Tibial nerve (tissue), 4 donors: ENCODE measurements at places on chromosomes 5 and 9. TPM values are rescaled to one million over a fixed set of nuclear protein-coding genes. Genes with fewer than 3 reads are reported as not detected.

RARS1 gene
- total RNA-seq: 54.9 TPM

HINT1 gene
- total RNA-seq: 130 TPM

DNAJC25 gene
- 9.9 TPM for total RNA-seq

MCC gene
- 87.9 TPM for total RNA-seq

DNA sequence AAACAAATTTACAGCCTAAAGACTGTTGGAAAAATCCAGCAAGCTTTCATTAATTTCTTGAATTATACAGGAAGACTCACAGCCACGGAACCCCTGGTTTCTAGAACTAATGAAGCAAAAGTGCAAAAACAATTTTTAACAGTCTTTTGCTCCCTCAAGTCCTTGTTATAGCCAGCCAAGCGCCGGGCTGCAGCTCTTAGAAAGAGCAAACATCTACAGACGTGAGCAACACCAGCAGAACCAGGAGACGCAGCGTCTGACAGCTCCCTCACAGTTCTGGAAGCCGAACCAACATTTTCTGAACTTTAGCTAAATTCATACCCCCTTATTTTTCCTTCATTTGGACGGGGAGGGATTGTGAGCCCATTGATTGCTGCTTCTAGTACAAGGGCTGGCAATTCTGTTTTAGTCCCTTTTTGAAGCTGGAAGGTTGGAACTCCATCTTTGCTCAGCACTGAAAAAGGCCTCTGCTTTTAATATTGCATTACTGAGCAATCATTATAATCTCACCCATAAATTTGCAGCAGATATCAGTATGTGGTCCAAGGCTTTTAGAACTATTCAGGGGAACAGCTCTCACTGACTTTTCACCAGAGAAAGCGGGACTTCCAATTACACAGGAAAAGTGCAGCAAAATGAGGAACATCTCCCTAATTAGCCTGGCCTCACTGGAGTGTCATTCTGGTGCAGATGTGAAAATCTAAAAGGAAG, 45.8 kb downstream of the AK8 start:
- H3K4me1 ChIP-seq: no peaks in the 10 kb centered on the region
- no peaks in the 10 kb centered on the region for H3K36me3 ChIP-seq
- DNase-seq: no peak
- H3K27ac ChIP-seq: no peak overlapping the region

DNA sequence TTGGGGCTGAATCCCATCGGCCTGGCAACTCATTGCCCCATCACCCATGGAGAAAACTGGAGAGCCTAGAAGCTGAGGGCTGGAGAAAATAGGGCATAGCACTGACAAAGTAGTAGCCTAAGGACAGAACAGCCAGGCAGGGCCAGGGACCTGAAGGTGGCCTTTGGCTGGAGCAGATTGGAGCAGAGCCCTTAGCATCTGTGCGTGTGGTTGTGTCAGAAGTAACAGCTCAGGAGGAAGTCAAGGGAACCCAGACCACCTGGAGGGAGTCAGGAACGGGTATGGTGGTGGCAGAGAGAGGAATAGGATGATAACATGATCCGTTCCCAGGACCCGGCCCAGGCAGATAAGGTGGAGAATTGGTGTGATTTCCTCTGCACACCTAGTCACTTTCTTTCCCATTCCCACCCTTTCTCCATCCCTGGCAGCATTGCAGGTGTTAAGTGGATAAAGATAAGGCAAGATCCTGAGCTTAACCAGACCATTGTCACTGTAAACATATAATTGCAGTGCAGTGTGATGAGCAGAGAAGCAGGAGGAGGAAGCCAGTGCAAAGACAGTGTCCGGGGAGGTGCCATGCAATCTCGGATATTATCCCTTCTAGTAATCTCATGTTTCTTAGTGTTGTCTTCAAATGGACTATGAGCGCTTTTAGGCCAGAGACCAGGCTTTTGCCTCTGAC, 67.0 kb downstream of the NDFIP1 start:
- H3K27ac ChIP-seq: no peak overlapping the region
- no peak for DNase-seq
- H3K27me3 ChIP-seq: no peaks in the 10 kb centered on the region
- H3K36me3 ChIP-seq: no peaks in the 10 kb centered on the region
- no peaks in the 10 kb centered on the region for H3K4me1 ChIP-seq

- no peak overlapping the region for H3K27ac ChIP-seq
- H3K36me3 ChIP-seq: no peaks in the 10 kb centered on the region
- no peak for DNase-seq
- H3K27me3 ChIP-seq: no peaks in the 10 kb centered on the region
- H3K4me3 ChIP-seq: peak overlapping the region; percentile 47
Observed at GRCh38 chr5:145855763-145856267, 17.0 kb downstream of the GRXCR2 start.

- H3K4me1 ChIP-seq: no peaks in the 10 kb centered on the region
- no peak overlapping the region for H3K27ac ChIP-seq
- no peaks in the 10 kb centered on the region for H3K36me3 ChIP-seq
- DNase-seq: no peak
- no peaks in the 10 kb centered on the region for H3K27me3 ChIP-seq
- H3K4me3 ChIP-seq: no peak overlapping the region
Observed at GRCh38 chr5:125043781-125044391, 297.4 kb upstream of the ZNF608 start.

GRCh38 chr9:37947977-37948376, 44.0 kb upstream of the SLC25A51 start:
- no peaks in the 10 kb centered on the region for H3K27me3 ChIP-seq
- no peak overlapping the region for H3K4me3 ChIP-seq
- no peak for DNase-seq
- peaks cover 14% of the 10 kb centered on the region for H3K4me1 ChIP-seq

DNA sequence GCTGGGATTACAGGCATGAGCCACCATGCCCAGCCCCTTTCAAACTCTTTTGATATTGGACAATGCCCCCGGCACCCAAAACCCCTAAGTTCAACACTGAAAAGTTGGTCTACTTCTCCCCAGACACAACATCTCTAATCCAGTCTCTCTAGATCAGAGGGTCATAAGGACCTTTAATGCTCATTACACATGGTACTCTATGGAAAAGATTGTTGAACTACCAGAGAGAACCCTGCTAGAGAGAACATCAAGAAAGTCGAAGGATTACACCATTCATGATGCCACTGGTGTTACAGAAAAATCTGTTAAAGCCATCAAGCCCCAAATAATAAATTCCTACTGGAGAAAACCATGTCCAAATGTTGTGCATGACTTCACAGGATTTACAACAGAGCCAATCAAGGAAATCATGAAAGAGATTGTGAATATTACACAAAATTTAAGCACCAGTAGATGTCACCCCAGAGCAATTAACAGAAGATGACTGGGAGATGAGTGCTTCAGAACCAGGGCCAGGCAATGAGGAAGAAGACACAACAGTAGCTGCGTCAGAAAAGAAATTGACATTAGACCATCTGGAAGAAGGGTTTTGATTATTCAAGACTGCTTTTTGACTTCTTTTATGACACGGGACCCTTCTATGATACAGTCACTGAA, 28.3 kb upstream of the NIPAL4 start:
- no peaks in the 10 kb centered on the region for H3K27me3 ChIP-seq
- H3K27ac ChIP-seq: no peak overlapping the region
- H3K4me1 ChIP-seq: peaks cover 7% of the 10 kb centered on the region
- no peaks in the 10 kb centered on the region for H3K36me3 ChIP-seq
- no peak overlapping the region for H3K4me3 ChIP-seq
- peak; percentile 72 for DNase-seq

- no peak for DNase-seq
- no peaks in the 10 kb centered on the region for H3K4me1 ChIP-seq
- H3K27me3 ChIP-seq: no peaks in the 10 kb centered on the region
- H3K36me3 ChIP-seq: no peaks in the 10 kb centered on the region
- peak overlapping the region; percentile 22 for H3K27ac ChIP-seq
- no peak overlapping the region for H3K4me3 ChIP-seq
Observed at GRCh38 chr9:120625222-120625621, 45.3 kb upstream of the CDK5RAP2 start.

GRCh38 chr9:88813638-88814209, 177.5 kb upstream of the S1PR3 start:
- no peaks in the 10 kb centered on the region for H3K36me3 ChIP-seq
- H3K4me3 ChIP-seq: no peak overlapping the region
- peaks cover 16% of the 10 kb centered on the region for H3K4me1 ChIP-seq
- no peaks in the 10 kb centered on the region for H3K27me3 ChIP-seq
- H3K27ac ChIP-seq: no peak overlapping the region

DNA sequence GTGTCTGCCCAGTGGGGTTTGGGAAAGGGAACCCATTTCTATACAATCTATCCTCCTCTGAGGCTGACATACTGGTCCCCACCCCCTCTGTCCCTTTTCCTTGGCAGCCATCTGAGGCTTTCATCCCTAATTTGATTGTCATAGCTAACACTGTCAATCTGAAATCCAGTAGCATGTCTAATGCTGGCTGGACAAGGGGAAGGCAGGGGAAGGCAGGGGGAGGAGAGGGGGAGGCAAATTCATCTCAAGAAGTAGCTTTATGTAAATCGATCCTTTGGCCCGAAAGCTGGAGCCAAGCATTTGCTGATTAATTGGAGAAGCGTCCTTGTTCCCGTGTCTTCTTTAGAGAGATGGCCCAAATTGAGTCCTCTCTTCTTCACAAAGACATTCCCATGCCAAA, 314.1 kb upstream of the PANK3 start:
- H3K27me3 ChIP-seq: no peaks in the 10 kb centered on the region
- H3K4me1 ChIP-seq: no peaks in the 10 kb centered on the region
- no peak overlapping the region for H3K4me3 ChIP-seq

GRCh38 chr9:87812375-87813118, 70.1 kb upstream of the SPATA31E1 start:
- no peak overlapping the region for H3K27ac ChIP-seq
- no peaks in the 10 kb centered on the region for H3K27me3 ChIP-seq
- no peak for DNase-seq
- H3K4me1 ChIP-seq: peaks cover 10% of the 10 kb centered on the region

- H3K27ac ChIP-seq: no peak overlapping the region
- H3K4me3 ChIP-seq: no peak overlapping the region
- H3K36me3 ChIP-seq: no peaks in the 10 kb centered on the region
Observed at GRCh38 chr5:124462751-124463150, 283.7 kb downstream of the ZNF608 start.

- H3K4me3 ChIP-seq: no peak overlapping the region
- no peak overlapping the region for H3K27ac ChIP-seq
- H3K27me3 ChIP-seq: no peaks in the 10 kb centered on the region
- H3K4me1 ChIP-seq: peaks cover under 1% of the 10 kb centered on the region
Observed at GRCh38 chr5:1014781-1015221, 6.2 kb downstream of the NKD2 start.

GRCh38 chr5:119270121-119270565, 85.7 kb upstream of the TNFAIP8 start:
- H3K36me3 ChIP-seq: no peaks in the 10 kb centered on the region
- no peak for DNase-seq
- no peak overlapping the region for H3K4me3 ChIP-seq
- H3K27me3 ChIP-seq: no peaks in the 10 kb centered on the region

DNA sequence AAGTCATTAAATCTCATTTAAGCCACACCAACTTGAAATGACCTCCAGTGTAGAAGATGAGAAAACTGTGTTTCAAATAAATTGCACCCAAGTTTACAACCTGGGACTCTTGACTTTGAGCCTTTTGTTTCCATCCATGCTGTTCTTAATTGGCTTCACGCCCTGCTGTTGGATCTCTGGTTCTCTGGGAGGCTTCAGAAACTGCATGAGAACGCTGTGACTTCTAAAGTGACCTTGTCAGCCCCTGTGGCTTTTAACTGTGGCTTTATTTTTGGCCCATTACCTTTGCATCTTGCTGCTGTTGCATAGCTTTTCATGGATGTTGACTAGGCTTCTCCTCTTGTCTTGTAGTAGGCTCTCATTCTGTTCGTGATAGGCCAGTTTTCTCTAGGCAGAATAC, 29.3 kb downstream of the TNFAIP8 start:
- no peak overlapping the region for H3K4me3 ChIP-seq
- H3K36me3 ChIP-seq: no peaks in the 10 kb centered on the region
- H3K27ac ChIP-seq: no peak overlapping the region

- H3K27ac ChIP-seq: no peak overlapping the region
- H3K27me3 ChIP-seq: no peaks in the 10 kb centered on the region
- H3K4me3 ChIP-seq: no peak overlapping the region
- no peaks in the 10 kb centered on the region for H3K4me1 ChIP-seq
- H3K36me3 ChIP-seq: no peaks in the 10 kb centered on the region
Observed at GRCh38 chr5:79008362-79008761, 23.3 kb upstream of the ARSB start.

- no peak overlapping the region for H3K4me3 ChIP-seq
- H3K4me1 ChIP-seq: peaks cover 94% of the 10 kb centered on the region
- no peaks in the 10 kb centered on the region for H3K36me3 ChIP-seq
- no peaks in the 10 kb centered on the region for H3K27me3 ChIP-seq
- no peak for DNase-seq
- H3K27ac ChIP-seq: peak overlapping the region; percentile 67
Observed at GRCh38 chr5:150514708-150515211, 6.8 kb downstream of the NDST1 start.

DNA sequence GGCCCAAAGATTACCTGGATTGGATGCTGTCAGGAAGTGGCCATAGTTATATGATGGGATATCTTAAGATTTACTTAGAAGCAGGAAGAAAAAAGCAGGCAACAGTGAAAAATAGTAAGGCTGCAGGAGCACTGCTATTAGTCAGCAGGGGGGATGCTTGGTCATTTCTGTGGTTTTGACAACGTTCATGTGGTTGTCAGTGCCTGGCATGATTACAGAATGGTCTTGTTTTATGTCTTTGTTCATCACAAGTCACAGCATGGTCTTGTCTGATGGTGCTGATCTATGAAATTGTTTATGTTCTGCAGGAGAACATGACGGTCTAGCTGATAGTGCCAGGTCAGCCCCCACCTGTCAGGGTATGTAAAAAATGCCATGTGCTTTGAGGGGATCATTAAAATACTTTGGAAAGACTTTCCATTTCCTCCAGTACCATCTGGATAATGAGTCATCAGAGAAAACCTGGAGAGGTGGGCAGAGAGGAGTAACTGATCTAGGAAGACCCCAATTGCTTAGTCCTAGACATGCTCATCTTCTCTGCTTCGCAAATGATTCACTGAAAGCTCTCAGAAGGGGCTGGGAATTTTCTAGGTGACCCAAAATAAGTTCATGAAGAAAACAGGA, 48.5 kb downstream of the PLGRKT start:
- DNase-seq: no peak
- H3K36me3 ChIP-seq: no peaks in the 10 kb centered on the region
- no peaks in the 10 kb centered on the region for H3K27me3 ChIP-seq
- no peak overlapping the region for H3K27ac ChIP-seq
- no peak overlapping the region for H3K4me3 ChIP-seq
- no peaks in the 10 kb centered on the region for H3K4me1 ChIP-seq

GRCh38 chr9:109977521-109977920, 197.5 kb downstream of the PALM2AKAP2 start:
- H3K4me1 ChIP-seq: no peaks in the 10 kb centered on the region
- no peaks in the 10 kb centered on the region for H3K36me3 ChIP-seq
- no peak overlapping the region for H3K27ac ChIP-seq
- H3K4me3 ChIP-seq: no peak overlapping the region

DNA sequence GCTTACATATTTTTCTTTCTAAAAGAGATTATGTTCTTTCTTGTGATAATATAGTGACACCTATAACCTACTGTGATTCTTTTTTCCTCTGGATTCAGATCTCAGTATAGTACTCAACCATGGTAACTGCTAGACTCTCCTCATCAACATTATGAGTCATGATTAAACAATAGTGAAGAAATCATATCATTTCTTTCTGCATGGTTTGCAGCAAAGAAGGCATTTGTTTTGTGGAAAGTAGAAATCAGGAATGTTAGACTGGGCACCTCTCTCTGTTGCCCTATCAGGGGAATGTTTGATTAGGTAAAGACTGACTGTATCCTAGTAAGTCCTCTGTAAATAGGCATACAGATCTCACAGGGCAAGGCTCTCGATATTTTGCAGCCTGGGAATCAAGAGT, 25.6 kb upstream of the SMC2 start:
- H3K36me3 ChIP-seq: no peaks in the 10 kb centered on the region
- no peaks in the 10 kb centered on the region for H3K4me1 ChIP-seq
- H3K4me3 ChIP-seq: no peak overlapping the region
- no peaks in the 10 kb centered on the region for H3K27me3 ChIP-seq
- H3K27ac ChIP-seq: no peak overlapping the region

GRCh38 chr9:130661451-130662098, 2.8 kb upstream of the PRDM12 start:
- H3K27me3 ChIP-seq: peaks cover 6% of the 10 kb centered on the region
- H3K4me3 ChIP-seq: no peak overlapping the region
- no peaks in the 10 kb centered on the region for H3K36me3 ChIP-seq
- H3K27ac ChIP-seq: no peak overlapping the region
